ENCODE measurements at places on chromosomes 13 and 19.

DNA sequence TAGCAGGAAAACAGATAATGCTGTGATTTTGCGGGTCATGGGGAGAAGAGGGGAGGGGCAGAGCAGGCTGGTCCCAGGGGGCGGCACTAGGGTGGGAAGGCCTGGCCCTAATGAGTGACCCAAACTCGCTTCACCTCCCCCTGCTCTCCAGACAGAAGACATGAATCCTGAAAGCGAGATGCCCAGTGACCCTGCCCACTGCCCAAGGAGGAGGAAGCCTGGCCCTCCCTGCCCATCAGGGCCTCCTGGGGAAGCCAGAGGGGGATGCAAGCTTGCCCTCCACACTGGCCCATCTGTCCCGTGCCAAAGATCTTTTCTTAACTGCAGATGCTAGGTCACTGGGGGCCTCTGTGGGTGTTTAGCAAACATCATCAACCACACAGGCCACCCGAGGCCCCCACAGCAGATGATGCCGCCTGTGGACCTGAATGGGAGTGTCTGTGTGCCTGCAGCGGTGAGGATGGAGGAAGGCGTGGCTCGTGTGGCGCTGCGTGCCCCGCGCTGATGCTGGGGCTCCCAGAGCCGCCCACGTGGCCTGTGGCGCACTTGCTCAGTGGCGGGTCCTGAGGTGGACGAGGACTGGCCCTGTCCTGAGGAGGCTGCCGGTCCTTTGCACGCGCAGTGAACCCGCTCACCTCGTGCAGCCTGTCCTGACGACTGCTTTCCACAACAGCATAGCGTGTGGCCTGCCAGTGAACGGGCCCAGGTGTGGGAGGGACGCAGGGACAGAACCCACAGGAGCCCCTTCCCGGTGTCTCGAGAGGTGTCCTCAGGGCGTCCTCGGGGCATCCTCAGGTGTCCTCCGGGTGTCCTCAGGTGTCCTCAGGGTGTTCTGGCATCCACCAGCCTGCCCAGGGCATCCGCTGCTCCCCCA, 80.5 kb upstream of the MCF2L start:
- DNase-seq = no peak

GRCh38 chr19:7904074-7905020, 670 bp downstream of the MAP2K7 start:
- DNase-seq = peak; percentile 47

GRCh38 chr13:109158383-109158782, 529.0 kb downstream of the MYO16 start:
- no peak for DNase-seq

DNA sequence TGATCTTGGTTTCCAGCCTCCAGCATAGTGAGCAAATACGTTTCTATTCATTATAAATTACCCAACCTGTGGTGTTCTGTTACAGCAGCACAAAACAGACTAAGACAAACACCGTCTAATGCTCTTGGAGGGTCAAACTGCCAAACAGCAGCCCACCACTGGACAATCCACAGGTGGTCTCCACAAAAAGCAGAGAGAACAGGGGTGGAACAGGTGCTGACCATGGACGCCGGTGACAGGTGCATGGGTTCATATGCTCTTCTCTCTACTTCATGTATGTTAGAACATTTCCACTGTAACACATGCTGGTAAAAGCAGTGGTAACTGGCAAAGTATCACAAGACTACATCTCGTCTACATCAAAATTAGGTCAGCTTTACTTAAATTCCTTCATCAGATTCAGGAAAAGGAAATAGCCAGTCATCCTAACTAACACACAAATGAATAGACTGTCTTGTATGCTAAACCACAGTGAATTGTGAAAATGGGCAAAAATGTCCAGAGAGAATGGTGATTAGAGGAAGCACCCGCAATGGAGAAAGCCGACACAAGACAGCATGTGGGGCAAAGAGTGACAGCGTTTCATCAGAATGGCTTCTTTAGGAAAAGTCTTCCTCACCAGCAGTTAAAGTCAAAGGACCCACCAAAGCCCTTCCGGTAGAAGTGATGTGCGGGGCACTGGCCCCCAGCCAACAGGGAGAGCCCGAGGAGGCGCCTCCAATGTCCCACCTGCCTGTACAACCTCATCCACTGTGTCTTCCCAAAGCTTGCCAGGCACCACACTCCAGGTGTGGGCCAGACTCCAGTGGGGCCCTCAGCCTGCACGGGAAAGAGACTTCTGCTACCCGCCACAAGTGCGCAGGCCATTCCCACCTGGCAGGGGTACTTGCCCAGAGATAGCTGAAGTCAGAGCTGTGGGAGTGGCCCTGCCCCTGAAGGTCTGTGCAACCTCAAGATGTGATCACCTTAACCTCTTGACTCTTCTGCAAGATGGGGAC, 6.5 kb downstream of the CARS2 start:
- no peak for DNase-seq

GRCh38 chr19:43784241-43784980, 3.6 kb upstream of the KCNN4 start:
- peak; percentile 94 for DNase-seq

- DNase-seq = no peak
Observed at GRCh38 chr13:69999875-70000274, 107.8 kb upstream of the ATXN8OS start.

GRCh38 chr19:10699650-10700335, 1.4 kb upstream of the QTRT1 start:
- DNase-seq = peak; percentile 51

GRCh38 chr19:18941628-18942354, 774 bp upstream of the HOMER3 start:
- DNase-seq = no peak

DNA sequence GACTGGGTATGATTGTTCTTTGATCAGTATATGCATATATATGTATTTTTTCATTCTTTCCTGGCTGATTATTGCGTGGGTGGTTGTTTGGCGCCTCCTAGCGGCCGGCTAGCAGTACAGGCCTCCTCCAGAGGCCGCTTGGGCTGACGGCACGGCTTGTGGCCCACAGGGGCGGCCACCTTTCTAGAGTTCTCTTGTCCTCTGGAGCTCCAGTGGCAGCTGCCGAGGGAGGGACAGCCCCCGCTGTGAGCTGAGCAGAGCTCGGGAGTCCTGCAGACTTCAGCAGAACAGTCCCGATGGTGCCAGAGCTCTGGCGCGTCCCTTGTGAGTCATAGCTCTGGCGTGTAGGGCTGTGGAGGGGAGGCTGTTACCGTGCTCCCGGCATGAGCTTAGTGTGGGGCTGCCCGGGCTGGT, 22.5 kb upstream of the ZNF429 start:
- DNase-seq = no peak

DNA sequence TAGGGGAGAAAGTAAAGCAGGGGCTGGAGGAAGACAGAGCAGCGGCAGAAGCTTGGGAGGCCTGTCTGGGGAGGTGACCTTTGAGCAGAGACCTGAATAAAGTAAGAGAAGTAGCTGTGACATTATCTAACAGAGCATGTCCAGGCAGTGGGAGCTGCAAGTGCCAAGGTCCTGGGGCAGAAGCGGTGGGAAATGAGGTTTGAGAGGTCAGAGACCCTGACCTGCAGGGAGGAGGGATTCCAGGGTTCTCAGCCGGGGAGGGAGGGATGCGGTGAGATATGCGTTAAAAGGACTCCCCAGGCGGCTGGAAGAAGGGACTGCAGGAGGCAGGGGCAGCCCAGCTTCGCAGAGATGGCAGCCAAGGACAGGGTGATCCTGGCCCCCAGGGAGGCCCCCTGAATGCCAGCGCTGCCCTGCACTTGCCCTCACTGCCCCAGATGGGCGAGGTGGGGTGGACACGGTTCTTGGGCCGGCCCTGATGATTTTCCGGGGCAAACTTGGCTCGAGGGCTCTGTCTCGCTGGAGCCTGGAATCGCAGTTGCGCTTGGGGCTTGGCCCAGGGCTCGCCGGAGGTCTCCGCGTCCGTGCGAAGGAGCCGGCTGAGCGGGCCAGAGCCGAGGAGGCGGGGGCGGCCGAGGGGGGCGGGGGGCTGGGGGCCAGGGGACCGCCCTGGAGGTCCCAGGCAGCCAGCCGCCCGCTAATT, 3.2 kb downstream of the CRLF1 start:
- no peak for DNase-seq

DNA sequence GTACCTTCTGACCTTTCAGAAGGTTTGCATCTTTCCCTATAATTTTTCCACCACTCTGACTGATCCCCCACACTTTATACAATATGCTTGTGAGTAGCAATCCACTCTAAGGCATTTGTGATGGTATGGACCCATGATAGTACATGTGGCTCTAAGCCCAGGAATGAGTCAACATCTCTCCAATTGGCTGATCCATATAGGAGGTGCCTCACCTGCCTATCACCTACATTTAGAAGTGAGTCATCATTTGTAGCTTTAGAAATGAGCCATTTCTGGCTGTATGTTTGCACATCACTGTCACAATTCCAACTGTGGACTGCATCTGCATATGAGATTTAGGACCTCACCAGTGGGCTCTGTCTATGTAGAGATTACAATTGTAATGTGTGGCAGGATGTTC, 133.1 kb upstream of the ZNF91 start:
- DNase-seq = no peak

- no peak for DNase-seq
Observed at GRCh38 chr13:99797691-99798090, 173.9 kb downstream of the ZIC5 start.

DNA sequence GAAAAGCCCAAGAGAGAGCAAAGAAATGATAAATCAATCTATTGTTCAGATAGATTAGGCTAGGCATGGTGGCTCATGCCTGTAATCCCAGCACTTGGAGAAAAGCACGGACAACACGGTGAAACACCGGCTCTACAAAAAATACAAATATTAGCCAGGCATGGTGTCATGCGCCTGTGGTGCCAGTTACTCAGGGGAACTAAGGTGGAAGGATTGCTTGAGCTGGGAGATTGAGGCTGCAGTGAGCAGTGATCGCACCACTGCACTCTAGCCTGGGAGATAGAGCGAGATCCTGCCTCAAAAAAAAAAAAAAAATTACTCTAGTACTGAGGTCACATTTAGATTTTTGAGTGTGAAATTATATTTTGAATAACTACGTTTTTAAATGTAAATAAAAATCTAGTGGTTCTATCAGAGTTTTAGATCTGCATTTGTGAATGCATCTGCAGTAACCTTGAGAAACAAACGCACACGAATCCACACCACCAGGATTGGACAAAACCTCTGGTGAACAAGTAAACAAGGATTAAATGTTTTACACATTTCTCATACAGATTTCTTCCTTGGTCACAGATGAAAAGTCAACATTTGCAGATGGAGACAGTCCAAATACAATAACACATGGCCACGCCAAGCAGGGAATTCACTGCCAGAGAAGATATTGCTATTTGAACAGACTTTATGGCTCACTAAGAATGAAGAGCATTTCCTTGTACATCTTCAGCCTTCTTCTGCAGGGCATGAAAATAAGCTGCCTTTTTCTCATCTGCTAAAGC, 917.6 kb downstream of the PCDH9 start:
- peak; percentile 8 for DNase-seq

GRCh38 chr13:29540334-29540733, 55.2 kb downstream of the SLC7A1 start:
- DNase-seq = no peak

DNA sequence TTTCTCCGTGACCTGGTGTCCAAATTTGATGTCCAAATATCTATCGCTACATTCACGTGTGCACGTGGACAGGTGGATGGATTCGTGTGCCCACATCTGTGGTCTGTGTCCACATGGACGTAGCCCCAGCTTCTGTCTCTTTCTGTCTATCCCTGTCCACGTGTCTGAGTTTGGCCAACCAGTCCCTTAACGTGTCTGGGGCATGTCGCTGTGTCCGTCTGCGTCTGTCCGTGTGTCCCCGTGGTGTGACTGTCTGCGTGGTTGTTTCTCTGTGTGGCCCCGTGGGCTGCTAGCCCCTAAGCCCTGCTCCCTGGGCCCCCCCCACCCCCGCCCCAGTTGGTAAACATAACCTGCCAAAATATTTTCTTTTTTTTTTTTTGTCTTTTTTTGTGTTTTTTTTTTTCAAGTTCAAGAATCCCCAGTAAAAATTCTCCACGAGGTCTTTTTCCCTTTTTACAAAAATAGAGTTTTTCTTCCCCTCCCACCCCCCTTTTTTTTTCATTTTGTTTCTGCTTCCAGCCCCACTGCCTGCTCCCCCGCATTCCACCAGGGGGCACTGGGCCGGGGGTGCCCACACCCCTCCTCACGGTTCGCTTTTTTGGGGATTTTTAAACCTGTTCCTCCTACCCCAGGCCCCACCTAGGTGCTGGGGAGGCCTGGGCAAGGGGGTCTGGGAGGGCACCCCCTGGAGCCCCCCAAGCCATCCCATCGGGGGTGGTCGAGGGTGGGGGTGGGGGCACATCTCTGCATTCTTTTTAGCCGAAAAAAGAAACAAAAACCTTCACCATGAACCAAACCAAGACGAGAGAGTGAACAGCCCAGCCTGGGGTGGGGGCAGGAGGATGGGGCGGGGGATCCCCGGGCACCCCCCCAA, 18.3 kb downstream of the PRKCSH start:
- no peak for DNase-seq

DNA sequence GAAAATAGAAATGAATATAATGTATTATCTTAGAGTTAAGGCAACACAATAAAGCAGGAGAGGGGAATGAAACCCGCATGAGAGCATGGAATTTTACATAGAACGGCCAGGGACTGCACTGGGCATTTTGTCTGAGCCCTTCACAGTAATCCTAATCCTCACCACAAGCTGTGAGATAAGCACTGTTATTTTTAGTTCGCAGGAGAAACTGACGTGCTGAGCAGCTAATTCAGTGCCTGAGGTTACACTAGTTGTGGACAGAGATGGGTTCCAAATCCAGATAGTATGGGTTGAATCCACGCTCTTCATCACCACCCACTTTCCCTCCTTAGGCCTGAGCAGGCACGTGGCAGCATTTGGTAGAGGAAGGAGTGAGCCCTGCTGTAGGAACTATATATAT, 24.8 kb upstream of the ZNF527 start:
- no peak for DNase-seq

Measured in MG63 (cell line).